Hematopoietic multipotent progenitor cell treated with erythropoietin and hydrocortisone succinate and interleukin-3 and kit ligand, for 8 days (in vitro differentiated cells): ENCODE measurements at places on chromosomes 2 and 18.

- peak; percentile 49 for DNase-seq
Observed at GRCh38 chr2:9205963-9206948, at the start of gene ASAP2. Gene ASAP2 (plus strand): TSS chr2:9206812. CDS start chr2:9207105, 293 bp downstream.

- no peak for DNase-seq
Observed at GRCh38 chr2:121532347-121532766, 1.7 kb downstream of the RNU4ATAC start.

DNA sequence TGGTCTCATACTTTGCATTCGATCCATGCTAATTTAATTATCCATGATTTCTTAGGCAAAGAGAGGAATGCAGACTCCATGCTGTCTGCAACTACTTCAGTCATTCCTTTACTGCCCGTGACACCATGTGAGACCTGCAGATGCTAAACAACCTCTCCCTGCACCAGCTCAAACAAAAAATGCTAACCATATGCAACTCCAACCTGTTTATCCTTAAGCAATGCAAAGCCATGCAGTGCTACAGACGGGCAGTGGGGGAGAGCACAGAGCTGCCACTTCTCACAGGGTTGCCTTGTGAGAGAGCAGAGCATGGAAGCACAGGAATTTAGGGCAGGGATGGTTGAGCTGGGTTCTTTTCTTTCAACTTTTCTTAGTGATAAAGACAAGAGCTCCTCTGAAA is 74.9 kb upstream of the KLHL14 start:
- no peak for DNase-seq

DNA sequence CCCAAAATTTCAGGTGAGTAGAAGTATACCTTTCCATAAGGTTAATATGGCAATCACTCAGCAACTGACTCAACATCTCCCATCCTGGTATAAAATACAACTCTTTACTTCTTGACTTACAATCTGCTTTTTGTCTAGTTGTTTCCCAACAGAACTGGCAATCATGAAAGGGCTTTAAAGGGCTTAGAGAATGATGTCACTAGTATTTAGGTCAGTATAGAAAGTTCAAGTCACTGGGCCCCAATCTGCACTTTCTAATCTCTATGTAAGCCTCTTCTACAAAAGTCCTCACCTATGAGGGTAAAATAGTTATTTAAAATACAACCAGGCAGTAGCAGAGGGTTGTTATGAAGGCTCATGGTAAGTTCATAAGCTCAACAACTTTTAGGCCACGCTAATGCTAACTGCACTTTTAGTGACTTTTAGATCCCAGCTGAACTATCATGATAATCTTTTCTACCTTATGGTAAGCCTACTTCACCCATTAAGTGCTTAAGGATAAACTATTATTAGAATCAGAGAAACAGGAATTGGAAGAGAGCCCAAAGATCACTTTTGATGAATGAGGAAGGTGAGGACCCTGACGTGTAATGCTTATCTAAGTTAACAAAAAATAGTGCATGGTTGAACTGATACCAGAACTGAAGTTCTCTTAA is 79.6 kb downstream of the GORASP2 start:
- DNase-seq: no peak

DNA sequence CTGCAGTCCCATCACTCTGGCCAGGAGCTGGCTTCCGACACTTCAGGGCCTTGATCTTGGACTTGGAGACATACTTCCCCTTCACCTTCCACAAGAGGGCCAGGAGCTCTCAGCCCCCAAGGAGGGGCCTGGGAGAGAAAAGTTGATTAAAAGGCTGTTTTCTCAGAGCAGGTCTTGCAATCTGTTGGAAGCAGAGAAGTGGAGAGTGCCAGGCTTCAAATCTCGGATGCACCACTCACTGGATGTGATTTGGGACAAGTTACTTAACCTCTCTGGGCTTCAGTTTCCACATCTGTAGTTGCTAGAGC is 255.3 kb downstream of the CYP26B1 start:
- DNase-seq: no peak

- no peak for DNase-seq
Observed at GRCh38 chr2:134502104-134502503, 216.7 kb downstream of the TMEM163 start.

GRCh38 chr2:240139011-240139441 is 1.4 kb downstream of the OTOS start:
- DNase-seq: no peak

- DNase-seq: no peak
Observed at GRCh38 chr18:54089749-54090459, 134.6 kb downstream of the MBD2 start.

GRCh38 chr2:111106706-111107105 is 14.0 kb upstream of the BCL2L11 start:
- no peak for DNase-seq

- no peak for DNase-seq
Observed at GRCh38 chr2:216477283-216478035, 21.2 kb upstream of the RPL37A start.

GRCh38 chr2:2849464-2850217 is 518.6 kb upstream of the MYT1L start:
- DNase-seq: no peak

DNA sequence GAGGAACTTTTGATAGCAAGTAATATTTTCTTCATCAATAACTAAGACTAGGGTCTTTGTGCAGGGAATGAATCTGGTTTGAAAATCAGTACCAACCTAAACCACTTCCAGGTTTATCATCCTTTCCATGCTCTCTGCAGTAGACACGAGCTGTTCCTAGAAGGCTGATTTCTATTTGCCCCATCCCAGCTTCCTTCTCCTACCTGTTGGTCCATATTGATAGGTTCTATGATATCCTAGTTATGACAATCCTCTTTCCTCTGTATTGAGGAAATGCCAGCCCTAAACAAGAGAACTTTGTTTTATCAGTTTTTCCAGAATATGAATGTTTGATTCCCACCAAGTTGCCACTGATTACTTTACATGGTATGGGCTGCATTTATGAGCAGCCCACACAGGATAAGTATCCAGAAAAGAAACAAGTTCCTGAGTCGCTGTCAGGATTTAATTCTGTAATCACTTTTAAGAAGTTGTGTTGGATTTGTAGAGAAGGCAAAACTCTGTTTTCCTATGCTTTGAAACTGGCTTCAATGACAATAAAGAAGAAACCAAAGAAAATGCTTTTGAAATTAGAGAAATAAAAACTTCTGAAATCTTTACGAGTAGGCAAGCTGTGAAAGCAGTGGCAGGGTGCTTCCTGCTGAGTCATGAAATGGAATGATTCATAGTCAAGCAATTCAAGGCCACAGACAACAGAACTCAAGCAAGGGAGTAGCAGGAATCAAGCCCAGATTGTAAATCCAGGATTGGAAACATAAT is 37.3 kb upstream of the TANK start:
- DNase-seq: peak; percentile 27

DNA sequence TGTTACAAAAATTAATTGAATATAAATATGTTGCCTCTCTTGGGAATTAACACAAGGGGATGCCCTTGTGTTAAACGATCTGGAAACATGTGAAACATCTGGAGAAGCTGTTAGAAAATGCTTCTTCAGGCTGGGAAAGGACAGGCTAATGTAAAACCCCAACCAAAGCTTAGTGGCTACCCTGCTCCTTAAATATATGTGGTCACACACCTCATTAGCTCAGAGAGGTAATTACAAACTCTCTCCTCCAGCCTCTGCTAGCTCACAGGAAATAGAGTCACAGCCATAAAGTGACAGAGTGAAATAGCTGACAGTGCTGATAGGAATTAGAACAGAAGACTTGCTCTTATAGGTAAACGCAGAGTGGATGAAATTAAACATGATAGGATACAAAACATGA is 155.9 kb downstream of the RAB3GAP1 start:
- DNase-seq: no peak

DNA sequence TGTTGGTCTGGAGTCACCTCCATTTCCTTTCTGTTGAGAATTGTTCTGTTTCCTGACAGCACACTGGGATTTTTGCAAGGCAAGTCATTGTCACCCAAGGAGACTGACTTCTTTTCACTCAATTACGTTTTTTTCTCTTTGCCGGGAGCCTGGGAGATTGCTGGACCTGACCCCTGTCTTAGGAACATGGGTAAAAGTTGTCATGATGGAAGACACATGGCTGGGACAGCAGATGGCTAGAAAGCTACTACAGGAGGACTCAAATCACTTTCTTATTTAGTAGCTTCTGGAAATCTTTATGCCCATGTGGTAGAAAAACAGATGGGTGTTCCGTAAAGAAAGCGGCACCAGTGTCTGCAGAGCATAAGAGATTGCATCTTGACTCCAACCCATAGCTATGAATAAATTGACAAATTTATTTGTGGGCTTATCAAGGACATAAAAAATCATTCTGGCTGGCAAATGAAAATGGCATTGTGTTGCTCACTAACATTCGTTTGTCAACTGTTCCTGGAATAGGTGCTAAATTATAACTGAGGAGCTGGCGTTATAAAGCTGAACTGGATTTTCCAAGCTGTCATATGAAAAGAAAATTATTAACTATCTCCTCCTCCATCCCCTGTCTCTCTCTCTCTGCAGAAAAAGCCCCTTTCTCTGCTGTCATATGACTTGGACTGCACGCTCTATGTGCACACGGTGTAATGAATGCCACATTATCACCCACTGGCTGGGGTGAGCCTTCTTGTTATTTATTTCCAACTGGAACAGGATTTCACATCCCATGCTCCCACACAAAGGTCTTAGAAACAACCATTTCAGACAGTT is 159.8 kb downstream of the SH3RF3 start:
- no peak for DNase-seq

DNA sequence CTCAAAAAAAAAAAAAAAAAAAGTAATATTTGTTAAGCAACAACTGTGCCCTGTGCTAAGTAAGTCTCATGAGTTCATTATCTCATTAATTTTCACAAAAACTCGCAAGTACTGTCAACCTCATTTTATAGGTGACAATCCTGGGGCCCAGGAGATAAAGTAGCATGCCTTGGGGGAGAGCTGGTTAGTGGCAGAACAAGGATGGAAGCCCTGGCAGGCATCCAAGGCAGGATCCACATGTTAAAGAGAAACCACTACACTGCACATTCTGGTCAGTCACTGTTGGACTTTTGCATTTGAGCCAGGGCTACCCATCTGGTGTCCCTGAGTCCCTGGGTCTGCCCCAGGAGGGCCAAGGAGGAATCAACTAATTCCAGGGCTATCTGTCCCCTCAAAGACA is 54.6 kb downstream of the ZFP36L2 start:
- DNase-seq: peak; percentile 88

GRCh38 chr18:21342372-21342771 is 100.3 kb downstream of the GREB1L start:
- DNase-seq: no peak

- peak; percentile 14 for DNase-seq
Observed at GRCh38 chr2:174666845-174667244, 69.2 kb upstream of the WIPF1 start.

- no peak for DNase-seq
Observed at GRCh38 chr2:224594840-224595239, 9.7 kb upstream of the CUL3 start.

DNA sequence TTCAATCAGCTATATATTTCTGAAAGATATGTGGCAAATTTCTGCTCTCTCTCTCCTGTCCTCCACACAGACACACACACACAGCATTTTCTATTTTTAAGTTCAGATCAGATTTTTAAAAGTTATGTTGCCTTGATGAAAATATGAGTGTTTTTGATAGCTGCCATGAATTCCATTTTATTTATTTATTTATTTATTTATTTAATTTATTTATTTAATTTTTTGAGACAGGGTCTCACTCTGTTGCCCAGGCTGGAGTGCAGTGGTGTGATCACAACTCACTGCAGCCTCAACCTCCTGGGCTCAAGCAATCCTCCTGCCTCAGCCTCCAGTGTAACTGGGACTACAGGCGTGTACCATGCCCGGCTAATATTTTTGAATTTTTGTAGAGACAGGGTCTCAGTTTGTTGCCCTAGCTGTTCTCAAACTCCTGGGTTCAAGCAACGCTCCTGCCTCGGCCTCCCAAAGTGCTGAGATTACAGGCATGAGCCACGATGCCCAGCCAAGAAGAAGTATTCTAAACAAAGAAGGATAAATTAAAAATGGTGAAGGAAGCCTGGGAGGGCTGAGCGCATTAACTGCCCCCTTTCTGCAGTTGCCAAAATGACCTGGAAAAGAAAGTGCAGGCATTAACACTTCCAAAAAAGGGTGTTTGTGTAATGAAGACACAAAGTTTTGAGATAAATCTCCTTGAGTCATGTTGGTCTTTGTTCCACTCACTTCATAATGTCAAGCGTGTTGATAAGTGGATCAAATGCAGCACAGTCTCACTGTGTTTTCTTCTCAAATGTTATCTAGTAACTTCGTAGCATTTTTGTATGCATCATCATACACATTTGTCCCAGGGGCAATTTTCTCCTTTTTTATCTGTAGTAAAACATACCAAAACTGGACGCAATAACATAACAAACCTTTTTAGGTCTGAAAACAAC is 11.1 kb upstream of the IMPA2 start:
- DNase-seq: no peak

GRCh38 chr18:22391407-22392345 is 26.0 kb downstream of the CTAGE1 start:
- no peak for DNase-seq

- DNase-seq: peak; percentile 78
Observed at GRCh38 chr2:159185401-159186130, 100.9 kb downstream of the WDSUB1 start.

- DNase-seq: no peak
Observed at GRCh38 chr2:190763901-190764514, 115.1 kb downstream of the NAB1 start.

GRCh38 chr2:88170472-88170892 is 336 bp downstream of the THNSL2 start:
- no peak for DNase-seq

- no peak for DNase-seq
Observed at GRCh38 chr2:72008608-72009007, 139.1 kb downstream of the CYP26B1 start.

DNA sequence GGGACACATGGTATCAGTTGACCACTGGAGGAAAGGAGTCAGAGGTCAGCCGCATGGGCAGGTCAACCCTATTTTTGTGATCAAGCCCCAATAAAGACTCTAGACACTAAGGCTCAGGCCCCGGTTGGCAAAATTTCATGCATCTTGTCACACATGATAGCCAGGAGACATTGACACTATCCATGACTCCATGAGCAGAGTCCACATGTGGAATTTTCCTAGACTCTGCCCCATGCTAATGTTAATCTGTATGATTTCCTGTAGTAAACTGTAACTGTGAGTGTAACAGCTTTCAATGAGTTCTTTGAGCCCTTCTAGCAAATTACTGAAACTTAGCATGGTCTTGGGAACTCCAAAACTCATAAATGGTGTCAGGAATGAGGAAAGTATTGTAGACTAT is 192.3 kb downstream of the PDE11A start:
- DNase-seq: no peak

DNA sequence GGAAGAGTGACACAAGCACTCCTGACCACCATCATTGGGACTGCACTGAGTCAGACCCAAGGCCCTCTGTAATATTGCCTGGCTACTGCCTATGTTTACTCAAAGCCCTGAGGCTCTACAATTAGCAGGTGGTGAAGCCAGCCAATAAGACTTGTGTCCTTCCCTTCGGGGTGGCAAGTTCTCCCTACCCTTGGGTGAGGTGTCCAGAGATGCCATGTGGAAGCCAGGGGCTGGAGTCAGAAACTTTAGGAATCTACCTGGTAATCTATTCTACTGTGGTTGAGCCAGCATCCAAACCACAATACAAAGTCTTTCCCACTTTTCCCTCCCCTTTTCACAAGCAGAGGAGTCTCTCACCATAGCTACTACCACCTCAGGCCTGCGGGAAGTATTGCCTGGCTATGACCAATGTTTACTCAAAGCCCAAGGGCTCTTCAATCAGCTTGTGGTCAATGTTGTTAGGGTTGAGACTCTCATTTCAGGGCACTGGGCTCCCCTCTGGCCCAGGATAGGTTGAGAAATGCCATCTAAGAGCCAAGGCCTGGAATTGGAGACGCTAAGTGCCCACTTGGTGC is 17.6 kb downstream of the DHRS9 start:
- no peak for DNase-seq
